CD4-positive, alpha-beta T cell (primary cell): ENCODE measurements at places on chromosomes 13 and 19.

DNA sequence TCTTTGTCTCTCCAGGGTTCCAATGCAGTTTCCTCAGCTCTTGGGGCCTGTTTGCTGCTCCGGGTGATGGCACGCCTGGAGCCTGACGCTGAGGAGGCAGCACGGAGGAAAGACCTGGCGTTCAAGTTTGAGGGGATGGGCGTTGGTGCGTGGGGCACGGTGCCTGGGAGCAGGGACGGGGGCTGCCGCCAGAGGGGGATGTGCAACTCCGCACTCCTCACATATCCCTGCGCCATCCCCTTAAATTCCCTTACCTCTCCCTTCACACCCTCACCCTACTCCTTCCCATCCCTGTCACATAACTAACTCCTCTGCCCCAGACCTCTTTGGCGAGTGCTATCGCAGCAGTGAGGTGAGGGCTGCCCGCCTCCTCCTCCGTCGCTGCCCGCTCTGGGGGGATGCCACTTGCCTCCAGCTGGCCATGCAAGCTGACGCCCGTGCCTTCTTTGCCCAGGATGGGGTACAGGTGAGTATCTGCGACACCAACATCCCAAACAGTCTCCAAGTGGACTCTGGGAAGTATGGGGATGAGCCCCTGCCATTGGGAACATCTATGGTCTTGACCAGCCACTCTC is 31.1 kb downstream of the TRPM4 start:
- no peak overlapping the region for H3K27ac ChIP-seq
- H3K27me3 ChIP-seq, result no peaks in the 10 kb centered on the region
- DNase-seq, result no peak
- H3K36me3 ChIP-seq, result no peaks in the 10 kb centered on the region

DNA sequence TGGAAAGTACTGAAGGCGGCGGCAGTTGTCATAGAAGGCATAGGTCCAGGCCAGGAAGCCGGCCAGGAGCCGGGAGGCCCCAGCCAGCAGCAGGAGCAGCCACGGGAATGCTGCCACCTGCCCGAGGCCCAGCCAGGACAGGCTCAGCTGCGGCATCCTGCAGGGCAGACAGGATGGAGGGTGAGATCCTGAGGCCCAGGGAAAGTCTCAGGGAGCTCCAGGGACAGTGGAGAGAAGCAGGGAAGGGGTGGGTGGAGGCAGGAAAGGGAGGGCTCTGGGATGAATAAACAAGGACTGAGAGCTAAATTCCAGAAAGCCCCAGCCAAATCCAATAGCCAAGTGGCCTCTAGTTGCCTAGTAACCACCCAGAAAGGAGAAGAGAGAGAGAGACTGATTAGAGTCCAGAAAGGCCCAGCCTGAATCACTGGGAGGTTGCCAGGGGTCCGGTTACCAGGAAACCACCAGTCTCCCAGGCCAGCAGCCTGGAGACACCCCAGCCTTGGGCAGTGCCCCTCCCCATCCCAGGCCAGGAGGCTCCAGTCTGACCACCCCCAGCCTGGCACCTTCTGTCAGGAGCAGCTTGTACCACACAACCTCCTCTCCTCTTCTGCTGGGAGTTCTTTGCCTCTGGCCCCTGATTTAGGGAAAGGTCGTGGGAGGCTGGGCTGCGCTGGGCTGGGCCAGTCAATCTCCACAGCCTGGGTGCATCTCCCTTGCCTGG is 7.5 kb upstream of the OR10H5 start:
- no peak overlapping the region for H3K27ac ChIP-seq
- peaks cover 3% of the 10 kb centered on the region for H3K4me1 ChIP-seq

- H3K27ac ChIP-seq, result no peak overlapping the region
- H3K4me1 ChIP-seq, result no peaks in the 10 kb centered on the region
- H3K27me3 ChIP-seq, result no peaks in the 10 kb centered on the region
- H3K4me3 ChIP-seq, result no peak overlapping the region
Observed at GRCh38 chr13:101408154-101408553, 8.2 kb downstream of the NALCN start.

GRCh38 chr19:18919900-18920214 is 342 bp downstream of the DDX49 start:
- H3K36me3 ChIP-seq, result peaks cover 48% of the 10 kb centered on the region
- no peak for DNase-seq
- no peaks in the 10 kb centered on the region for H3K27me3 ChIP-seq
- peak overlapping the region; percentile 65 for H3K4me3 ChIP-seq
- H3K4me1 ChIP-seq, result peaks cover 46% of the 10 kb centered on the region

DNA sequence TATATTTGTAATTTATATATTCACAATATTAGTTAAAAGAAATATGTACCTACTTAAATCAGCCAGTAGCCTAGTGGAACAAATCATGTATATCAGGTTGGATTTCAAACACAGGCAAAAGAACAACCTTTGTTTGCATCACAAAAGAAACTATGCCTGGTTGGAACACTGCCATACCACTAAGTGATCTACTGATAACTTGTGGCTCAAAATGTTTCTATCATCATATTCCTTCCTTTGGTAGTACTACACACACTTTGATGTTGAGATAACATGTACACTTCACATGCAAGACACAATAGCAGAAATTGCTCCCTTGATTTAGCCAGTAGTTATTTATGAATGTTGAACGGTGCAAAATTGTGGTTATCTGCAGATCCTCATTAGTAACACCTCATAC is 146.0 kb upstream of the GPC6 start:
- H3K27ac ChIP-seq, result no peak overlapping the region
- no peak for DNase-seq
- no peak overlapping the region for H3K4me3 ChIP-seq
- no peaks in the 10 kb centered on the region for H3K36me3 ChIP-seq
- H3K27me3 ChIP-seq, result no peaks in the 10 kb centered on the region

GRCh38 chr13:30529085-30529834 is 63.5 kb upstream of the HMGB1 start:
- H3K4me3 ChIP-seq, result no peak overlapping the region
- H3K27me3 ChIP-seq, result no peaks in the 10 kb centered on the region
- no peak overlapping the region for H3K27ac ChIP-seq
- no peak for DNase-seq
- no peaks in the 10 kb centered on the region for H3K36me3 ChIP-seq
- H3K4me1 ChIP-seq, result no peaks in the 10 kb centered on the region

- no peak overlapping the region for H3K4me3 ChIP-seq
- no peak overlapping the region for H3K27ac ChIP-seq
Observed at GRCh38 chr19:37309834-37310575, 60.9 kb upstream of the ZNF527 start.

- H3K36me3 ChIP-seq, result no peaks in the 10 kb centered on the region
- H3K27me3 ChIP-seq, result no peaks in the 10 kb centered on the region
- H3K27ac ChIP-seq, result no peak overlapping the region
Observed at GRCh38 chr13:85436029-85436428, 363.2 kb downstream of the SLITRK6 start.

DNA sequence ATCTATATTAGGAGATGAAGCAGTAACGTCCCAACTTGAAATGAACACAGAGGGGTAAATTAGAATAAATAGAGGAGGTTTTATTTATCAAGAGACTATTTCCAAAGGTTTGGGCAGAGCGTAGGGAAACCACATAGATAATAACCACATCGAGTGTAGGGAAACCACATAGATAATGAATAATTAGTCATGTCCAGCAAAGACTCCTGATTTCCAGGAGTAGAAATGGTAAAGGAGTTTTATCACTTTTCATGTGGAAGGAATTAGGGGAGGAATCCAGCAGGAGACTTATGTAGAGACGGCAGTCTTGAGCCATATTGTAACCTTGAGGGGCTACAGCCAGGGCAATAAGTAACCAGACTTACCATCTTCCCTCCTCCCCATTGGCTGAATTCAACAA is 136.3 kb upstream of the CSNK1A1L start:
- no peaks in the 10 kb centered on the region for H3K4me1 ChIP-seq
- H3K36me3 ChIP-seq, result no peaks in the 10 kb centered on the region
- no peaks in the 10 kb centered on the region for H3K27me3 ChIP-seq
- H3K27ac ChIP-seq, result no peak overlapping the region

DNA sequence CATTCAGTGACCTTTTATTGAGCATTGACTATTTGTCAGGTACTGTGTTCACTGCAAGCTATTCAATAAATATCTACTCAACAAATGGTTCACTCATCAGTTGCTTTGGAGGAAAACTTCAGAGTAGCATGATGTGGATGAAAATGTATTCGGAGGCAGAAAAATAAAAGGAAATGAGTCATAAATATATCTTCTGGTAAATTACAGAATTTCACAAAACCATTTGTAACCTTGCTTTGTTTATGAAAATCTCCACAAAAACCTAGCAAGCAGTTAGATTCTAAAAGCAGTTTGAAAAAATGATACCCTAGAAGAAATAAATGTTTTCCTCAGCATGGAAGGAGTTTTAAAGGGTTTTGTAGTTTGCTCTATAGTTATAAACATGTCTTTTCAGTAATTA is 399.6 kb downstream of the LMO7 start:
- no peaks in the 10 kb centered on the region for H3K36me3 ChIP-seq
- no peak overlapping the region for H3K4me3 ChIP-seq
- no peak for DNase-seq
- H3K27ac ChIP-seq, result no peak overlapping the region
- no peaks in the 10 kb centered on the region for H3K27me3 ChIP-seq
